Activated CD8-positive, alpha-beta memory T cell treated with anti-CD3 and anti-CD28 coated beads, Interleukin-2, amount 10 ng/mL, durations not matched to agents 7 days and 5 days (primary cell): ENCODE measurements at places on chromosomes 1 and 21. TPM values are rescaled to one million over a fixed set of nuclear protein-coding genes. Genes with fewer than 3 reads are reported as not detected.

- peak; percentile 71 for DNase-seq
Observed at GRCh38 chr21:43866659-43867331, 1.8 kb downstream of the AGPAT3 start.

Gene TRIM45
- 0.26 TPM for total RNA-seq

Gene OR10Z1
- not detected for total RNA-seq

Gene S100A1
- not detected for total RNA-seq

GRCh38 chr21:45260191-45260825 lies 27.4 kb downstream of the POFUT2 start:
- DNase-seq, result peak; percentile 23

Gene ZNF695
- 0.82 TPM for total RNA-seq

- DNase-seq, result no peak
Observed at GRCh38 chr1:53553734-53554509, 94.7 kb downstream of the DMRTB1 start.

GRCh38 chr1:231817801-231818200 lies 191.2 kb downstream of the DISC1 start:
- DNase-seq, result no peak

- DNase-seq, result no peak
Observed at GRCh38 chr1:214321705-214322453, 40.9 kb downstream of the SMYD2 start.

- DNase-seq, result no peak
Observed at GRCh38 chr1:204760757-204761156, 75.2 kb upstream of the LRRN2 start.
